ENCODE measurements at places on chromosomes 7 and 10.

- DNase-seq = no peak
Observed at GRCh38 chr10:15349112-15349511, 22.0 kb downstream of the FAM171A1 start.

DNA sequence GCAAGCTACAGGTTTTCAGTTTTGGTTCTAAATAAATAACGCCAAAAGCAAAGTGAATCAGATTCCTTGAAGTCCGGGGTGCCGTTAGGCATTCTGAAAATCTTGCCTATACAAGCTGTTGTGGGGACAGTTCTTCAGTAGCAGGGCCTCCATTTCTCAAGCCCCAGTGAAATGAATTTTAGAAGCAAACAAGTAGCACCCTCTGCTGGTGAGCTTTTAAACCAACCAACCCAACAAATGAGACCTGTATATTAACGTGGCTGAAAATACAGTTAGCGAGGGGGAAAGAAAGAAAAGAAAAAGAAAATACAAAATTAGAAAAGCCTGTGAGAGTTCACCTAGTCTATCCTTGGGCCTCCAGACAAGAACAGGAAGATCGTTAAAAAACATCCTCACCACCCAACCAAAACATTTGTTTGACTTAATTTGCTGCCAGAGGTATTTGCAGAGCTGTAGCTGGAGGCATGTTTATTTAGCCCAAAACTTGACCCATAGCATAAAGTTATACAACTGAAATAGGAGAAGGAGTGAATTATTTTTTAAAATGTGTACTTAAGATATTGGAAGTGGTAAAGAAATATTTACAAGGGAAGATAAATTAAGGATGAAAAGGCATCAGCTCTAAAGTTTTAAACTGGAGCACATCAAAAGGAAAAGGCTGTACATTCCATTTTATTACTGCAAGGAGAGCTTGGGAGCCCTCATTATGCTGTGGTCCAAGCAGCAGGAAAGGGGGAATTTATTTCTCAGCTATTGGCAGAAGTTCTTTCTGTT, 98.9 kb downstream of the DYNC1I1 start:
- peak; percentile 67 for DNase-seq

DNA sequence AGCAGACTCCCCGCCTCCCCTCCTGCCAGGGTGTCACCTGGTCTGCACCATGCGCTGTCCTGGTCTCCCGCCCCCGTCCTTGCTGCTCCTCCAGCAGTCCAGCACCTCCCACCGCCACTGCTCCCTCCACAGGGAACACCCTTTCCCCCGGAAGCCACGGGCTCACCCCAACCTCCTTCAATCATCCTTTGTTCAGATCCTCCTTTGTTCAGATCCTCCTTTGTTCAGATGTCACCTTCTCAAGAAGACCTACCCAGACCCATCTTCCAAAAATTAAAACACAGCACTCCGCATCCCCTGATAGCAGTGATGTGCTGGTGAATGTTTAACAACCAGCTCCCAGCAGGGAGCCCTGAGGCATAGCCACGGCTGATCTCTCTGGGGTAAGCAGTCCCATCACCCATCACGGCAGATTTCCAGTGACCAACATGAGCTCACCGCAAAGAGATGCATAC, 237.7 kb downstream of the USP6NL start:
- DNase-seq = no peak

- no peak for DNase-seq
Observed at GRCh38 chr10:69655868-69656555, 26.0 kb downstream of the FAM241B start.

DNA sequence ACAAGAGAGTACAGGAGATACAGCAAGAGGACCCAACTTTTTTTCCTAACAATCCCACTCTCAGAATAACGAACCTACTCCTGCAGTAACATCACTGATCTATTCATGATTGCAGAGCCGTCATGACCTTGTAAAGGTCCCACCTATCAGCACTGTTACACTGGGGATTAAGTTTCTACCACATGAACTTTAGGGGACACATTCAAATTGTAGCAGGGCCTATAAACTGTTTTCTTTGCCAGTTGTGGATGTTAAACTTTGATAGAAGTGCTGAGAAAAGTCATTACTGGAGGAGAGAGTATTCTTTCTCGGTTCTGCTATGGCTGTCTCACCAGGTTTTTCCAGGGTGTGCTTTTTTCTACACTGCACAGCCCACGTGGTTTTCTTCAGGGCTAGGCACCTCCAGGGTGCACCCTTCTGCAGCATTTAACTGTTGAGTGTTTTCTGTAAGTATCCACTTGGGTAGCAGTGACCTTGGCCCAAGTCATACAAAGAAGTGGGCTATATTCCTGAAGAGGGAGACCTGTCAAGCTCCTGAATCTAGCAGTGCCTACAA, 131.6 kb upstream of the AHR start:
- no peak for DNase-seq

GRCh38 chr7:116230191-116231005, 20.1 kb downstream of the TES start:
- no peak for DNase-seq

- no peak for DNase-seq
Observed at GRCh38 chr7:30321882-30322192, 37.4 kb downstream of the ZNRF2 start.

DNA sequence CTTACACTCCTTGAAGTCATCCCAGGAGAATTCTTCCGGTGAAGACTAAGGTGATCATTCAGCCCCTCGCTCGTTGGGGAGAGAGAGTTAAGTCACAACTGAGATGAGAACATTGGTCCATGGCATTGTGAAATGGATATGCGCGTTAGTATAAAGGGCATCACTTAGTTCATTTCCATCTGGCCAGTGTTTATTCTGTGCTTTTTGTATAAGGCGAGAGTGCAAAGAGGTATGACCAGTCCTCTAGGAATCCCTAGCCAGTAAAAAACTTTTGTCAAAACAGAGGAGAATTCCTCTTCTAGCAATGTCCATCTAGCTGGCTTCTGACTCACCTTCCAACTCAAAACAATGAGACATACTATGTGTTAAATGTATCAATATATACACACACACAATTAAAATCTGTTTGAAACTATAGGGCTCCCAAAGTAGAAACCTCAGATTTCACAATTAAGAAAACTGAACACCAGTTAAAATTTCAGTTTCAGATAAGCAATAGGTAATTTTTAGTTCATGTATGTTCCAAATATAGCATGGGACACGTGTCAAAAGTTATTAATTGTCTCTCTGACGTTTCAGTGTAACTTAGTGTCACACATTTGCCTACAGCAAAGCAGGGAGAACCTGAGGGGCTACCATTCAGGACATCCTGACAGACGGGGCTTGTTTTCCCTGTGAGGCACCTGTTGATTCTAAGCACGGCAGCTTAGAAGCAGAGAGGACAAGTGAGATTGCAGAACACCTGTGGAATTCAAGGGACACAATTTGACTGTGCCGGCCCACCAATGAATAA, 158.9 kb downstream of the KLF6 start:
- DNase-seq = no peak

DNA sequence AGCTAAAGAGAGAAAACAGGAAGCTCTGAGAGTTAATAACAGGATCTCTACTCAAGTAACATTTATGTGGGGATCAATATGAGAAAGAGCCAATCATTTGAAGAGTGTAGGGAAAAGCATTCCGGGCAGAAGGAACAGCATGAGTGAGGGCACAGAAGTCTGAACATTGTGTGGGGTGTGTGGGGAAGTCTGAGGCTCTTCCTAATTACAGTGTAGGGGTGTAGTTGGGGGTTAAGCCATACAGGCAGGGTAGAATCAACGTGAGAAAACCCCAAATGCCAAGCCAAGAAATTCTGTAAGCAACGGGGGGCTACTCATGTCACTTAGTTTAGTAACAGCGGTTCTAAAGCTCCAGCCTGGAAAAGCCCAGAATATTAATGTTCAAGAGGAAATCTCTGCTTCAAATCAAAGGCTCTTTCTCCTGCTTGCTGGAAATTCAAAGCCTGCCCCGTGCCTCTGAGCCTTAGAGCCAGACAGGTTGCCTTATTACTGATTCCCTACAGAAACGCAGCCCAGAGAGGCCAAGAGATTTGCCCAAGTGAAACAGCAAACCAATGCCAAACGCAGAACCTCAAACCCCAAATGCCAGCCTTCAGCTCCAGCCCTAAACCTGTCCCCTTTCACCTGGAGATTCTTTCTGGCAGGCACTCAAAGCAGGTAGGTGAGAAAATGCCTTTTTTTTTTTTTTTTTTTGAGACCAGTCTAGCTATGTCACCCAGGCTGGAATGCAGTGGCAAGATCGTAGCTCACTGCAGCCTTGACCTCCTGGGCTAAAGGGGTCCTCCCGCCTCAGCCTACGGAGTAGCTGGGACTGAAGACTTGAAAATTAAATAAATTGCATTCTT, 36.1 kb downstream of the DNAJB12 start:
- no peak for DNase-seq

DNA sequence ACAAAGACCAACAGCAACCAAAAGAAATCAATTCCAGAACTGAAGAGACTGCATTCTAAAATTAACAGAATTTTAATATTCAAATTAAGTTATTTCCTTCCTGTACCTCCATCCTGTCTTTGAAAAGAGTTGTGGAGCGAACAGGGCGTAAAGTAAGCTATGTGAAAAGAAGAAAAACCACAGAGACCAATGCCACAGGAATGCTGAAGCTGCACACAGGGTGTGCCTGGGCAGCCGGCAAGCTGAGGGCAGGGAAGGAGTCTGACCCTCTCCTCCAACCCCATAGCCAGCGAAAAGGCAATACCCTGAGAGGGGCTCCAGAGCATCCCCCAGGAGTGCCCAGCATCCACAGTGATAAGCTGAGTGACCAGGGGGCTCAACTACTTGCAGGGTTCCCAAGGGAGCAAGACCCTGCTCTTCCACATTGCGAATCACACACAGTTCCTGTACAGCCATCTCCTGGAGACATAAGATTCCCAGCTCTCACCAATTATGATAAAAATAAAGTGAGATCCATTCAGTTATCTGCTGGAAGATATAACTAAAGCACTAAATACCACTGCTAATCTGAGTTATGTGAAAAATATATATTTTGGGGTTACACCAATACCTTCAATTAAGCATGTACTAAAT, 93.8 kb downstream of the PARD3 start:
- no peak for DNase-seq

DNA sequence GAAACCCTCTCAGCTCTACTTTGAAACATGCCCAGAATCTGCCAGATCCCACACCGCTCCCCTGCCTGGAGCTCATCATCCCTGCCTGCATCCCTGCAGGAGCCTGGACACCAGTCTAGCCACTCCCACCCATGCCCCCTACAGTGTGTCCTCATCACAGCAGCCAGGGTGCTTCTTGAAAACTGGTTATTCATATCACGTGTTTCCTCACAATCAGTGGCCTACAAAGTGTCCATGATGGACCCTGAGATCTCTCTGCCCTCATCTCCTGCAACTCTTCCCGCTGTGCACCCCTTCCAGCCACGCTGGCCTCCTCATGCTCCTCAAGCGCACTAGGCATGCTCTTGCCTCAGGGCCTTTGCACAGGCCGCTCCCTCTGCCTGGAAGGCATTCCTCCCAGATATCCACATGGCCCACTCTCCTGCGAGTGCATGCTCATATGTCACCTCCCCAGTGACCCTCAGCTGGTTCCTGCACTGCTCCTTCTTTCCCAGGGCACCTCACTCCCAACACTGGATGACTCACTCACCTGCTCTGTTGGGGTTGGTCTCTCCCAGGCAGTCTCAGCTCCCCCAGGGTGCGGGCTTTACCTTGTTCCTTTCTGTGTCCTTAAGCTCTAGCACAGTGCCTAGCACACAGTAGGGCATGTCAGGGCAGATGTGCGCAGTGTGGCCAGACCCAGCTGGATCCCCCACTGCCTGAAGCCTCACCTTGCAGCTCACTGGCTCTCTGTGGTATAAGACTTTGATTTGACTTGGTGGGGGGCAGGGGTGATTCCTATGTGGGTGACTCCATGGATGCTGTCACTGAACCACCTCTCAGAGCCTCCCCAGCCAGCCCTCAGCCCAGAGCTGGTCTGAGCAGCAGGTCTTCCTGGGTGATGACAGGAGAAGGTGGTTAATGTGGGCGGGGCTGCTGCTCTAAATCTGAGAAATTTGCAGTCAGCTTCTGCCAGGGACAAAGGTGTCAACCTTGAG, 37.3 kb downstream of the CDH23 start:
- DNase-seq = peak; percentile 15

DNA sequence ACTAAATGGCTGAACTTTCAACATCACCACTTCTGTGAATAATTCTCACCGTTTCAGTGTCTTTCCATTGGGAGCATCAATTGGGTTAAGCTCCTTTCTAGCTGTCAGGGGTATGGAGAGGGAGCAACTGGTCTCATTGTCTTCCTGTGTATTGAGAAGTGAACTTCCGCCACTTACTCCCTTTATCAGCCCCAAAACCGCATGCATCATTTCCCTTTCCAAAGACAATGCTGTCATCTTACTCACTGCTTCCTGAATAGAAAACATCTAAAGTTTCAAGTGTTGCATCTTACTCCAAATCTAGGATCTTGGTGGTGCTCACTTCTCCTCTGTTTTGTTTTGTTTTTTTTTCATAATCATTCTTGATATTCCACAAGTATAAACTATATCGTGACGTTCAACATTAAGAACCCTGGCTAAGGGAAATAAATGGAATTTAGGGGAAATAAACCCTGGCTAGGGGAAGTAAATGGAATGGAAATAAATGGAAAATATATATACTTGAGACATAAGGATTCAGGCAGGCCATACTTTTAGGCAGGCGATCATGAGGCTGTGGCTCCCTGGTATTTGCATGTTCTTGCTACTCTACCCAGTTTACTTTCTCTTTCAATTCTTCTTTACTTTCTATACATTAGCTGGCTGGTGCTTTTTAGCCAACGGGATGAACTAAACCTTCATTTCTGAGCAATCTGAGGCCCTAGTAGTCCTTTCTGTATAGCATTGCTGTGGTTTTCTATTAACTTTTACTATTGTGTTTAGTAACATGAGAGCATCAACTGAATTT, 371.9 kb downstream of the BMPER start:
- no peak for DNase-seq

DNA sequence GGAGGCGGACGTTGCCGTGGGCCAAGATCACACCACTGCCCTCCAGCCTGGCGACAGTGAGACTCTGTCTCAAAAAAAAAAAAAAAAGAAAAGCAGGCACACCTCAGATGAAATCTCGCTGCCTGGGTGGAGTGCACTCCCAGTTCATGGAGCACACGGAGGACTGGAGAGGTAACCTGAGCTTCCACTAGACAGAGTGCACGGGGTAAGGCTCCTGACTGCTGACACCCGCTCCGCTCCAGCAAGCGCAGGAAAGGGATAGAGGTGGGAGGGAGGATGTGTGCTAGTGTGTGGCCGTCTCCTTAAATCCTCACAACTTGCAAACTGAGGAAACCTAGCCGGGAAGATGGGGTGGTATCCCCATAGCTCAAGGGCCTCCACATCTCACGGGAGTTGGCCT, 50.8 kb downstream of the FAM53B start:
- DNase-seq = no peak

DNA sequence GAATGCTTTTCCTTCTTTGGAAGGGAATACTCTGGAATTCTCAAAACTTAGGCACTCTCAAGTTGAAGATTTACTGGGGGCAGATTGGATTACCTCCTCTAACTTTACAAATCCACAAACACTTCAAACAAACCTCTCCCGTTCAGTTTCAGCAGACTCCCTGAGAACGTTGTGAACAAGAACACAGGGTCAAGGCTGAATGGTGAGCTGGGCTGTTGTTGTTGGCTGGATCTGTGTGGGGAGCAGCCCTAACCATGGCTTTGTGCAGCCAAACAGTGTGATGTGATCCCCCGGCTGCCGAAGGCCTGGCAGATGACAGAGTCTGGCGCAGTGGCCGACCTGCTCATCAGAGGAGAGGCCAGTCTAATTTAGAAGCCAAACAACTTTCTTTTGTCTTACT, 93.1 kb downstream of the BMPER start:
- DNase-seq = no peak

GRCh38 chr7:110877016-110877415, 213.9 kb upstream of the LRRN3 start:
- DNase-seq = no peak
